ENCODE measurements at places on chromosomes 1 and 21.

DNA sequence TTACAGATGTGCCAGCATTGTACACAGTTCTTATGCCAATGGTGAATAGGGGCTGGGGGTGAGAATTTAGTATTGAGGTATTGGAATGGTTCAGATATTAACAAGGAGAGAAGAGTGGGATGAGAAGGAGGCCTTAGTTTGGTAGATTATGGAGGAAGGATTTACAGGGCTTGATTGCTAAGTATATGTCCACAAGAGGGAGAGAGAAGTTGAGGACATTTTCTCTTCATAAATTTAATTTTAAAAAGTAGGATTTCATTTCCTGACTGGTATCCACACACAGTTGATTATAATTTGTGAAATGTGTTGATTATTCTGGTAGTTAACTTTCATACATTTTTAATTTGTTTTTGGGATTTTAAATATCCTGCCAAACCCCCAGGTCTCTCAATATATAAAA, 213.0 kb downstream of the ADGRL2 start:
- no peak for DNase-seq

DNA sequence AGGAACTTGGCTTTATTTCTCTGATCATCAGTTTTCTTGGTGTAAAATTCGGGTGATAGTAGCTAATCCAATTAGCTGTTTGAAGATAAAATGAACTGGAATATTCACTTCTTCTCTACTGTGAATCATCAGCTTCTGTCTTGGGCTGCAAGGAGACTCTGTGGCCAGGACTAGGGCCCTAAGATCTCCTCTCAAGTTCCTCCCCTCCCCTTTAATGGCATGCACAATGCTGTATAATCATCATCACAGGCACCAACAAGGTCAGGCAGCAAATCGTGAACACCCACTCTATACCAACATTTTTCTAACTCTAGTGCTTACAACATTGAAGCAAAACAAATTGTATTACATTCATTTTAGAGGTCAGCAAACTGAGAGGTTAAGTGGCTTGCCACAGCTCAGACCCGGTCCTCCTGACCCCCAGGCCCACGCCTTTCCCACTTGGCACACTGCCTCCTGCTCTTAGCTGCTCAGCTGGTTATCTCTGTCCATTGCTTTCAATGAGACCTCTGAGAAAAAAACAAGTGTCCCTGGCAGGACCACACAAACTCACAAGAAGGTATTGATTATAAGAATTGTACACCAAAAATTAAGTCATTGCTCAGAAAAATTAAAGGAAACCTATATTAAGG, 31.8 kb downstream of the LRRC52 start:
- DNase-seq, result no peak

- no peak for DNase-seq
Observed at GRCh38 chr1:160863774-160864131, 1.1 kb upstream of the CD244 start.

DNA sequence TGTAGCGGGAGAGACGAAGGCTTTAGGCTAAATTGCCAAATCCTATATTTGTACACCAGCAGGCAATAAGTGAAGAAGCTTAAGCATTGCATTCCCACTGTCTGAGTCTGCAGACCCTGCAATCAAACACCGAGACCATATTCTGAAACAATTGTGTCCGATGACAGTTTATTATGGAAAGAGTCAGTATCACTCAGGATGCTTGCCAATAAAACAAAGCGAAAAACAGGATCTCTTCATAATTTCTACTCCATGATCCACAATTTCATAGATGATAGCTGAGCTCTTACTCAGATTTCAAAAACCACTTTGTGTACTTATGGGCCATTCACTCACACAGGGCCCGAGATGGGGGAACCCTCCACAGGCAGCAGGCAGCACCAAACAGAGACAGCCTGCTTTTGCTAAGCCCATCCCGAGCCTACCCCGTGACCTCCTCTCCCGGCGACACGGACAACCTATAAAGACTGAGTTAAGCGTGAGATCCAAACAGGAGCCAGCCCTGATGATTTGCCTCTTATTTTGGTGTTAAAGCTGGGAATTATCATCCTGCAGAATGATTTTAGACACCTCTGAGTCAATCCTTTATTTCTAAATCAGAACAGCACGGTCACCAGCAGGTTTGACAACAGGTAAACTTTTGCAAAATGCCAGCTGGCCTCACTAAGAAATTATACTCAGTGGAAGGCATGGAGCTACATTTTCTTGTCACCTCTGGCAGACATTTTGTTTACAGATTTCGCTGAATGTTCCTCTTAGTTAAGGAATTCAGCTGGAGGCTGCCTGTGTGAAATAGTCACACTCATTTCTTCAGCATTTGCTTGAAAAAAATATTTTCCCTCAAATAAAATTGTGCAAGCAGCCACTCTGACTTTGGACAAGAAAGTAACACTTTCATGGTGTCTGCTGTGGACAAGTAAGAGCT, 212.4 kb downstream of the GPATCH2 start:
- no peak for DNase-seq

DNA sequence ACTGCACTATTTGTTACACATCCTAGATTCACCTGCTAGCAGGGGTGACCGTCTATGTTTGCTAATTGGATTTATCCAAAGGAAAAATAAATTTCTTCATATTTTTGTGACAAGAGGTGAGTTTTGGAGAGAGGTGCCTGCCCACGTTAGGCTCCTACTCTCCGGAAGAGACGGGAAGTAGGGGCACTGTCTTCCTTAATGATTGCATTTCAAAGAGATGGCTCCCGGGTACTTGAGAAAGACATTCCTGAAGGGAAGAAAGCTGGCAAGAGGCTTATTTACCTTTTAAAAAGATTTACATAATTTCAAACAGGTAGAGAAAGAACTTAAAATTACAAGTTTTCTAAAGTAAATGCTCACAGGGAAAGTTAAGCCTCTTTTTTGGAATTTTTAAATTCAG, 18.7 kb upstream of the IL19 start:
- DNase-seq, result no peak

- DNase-seq, result peak; percentile 93
Observed at GRCh38 chr21:44454747-44455523, at the start of gene LRRC3. Gene LRRC3, plus strand, starts transcription at chr21:44455510. Its CDS starts 1,135 bp downstream, at chr21:44456645.

DNA sequence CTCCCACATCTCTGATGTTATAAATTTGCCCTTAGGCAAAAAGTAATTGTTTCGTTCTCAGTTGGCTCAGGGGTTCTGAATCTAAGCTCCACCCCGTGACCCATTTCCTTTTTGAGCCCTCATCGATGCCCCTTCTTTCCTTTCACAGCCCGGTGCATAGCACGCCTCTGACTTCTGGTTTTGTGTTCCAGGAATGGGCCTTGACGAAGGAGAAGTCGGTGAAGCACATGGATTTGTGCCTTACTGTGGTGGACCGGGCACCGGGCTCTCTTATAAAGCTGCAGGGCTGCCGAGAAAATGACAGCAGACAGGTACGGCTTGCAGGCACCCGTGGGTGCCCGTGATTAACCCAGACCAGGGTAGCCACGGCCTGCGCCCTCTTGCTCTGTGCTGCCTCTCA, 151.9 kb downstream of the PGBD5 start:
- DNase-seq, result no peak

DNA sequence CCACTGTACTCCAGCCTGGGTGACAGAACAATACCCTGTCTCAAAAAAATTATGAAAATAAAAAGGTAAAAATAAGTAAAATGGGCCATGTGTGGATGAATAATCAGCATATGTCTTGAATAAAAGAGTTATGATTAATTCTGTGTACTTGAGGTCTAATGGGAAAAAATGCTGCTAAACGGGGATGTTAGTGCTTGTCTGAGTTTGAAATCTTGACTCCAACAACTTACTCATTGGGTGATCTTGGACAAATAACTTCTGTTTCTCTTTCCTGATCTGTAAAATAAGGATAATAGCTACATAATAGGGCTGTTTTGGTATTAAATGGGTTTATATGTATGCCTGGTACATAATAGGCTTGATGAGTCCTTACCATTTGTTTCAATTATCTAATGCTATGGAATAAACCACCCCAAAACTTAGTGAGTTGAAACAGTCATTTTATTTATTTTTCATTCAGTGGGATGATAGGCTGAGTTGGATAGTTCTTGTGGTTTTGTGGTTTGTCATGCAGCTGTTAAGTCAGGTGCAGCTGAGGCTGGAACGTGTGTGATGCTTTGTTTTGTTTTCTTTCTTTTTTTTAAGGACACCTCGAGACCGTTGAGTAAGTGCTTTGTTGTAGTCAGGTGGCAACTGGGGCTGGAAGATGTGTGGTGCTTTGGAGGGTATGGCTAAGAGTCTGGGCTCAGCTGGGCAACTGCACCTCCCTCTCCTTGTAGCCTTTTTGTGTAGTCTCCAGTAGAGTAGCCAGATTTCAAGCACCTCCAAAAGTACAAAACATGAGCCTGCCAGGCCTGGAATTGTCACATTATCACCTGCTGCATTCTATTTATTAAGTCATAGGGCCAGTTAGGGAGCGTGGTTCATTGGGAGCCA, 4.9 kb downstream of the MDM4 start:
- peak; percentile 8 for DNase-seq

DNA sequence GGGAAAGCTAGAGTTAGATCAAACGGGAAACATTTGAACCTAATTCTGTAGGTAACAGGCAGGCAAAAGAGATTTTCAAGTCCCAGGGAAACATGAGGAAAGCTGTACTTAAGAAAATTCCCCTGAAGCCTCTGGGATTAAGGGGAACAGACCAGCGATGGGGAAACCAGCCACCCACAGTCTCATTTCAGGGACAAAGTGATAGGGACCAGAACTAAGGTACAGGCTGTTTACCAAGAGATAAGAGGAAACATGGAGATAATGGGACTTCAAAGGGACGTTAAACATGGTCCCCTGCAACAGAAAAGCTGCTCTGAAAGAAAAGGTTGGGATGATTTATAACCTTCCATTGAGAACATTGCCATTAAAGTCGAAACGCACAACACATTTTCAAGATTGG, 84.4 kb downstream of the NTPCR start:
- DNase-seq, result no peak

DNA sequence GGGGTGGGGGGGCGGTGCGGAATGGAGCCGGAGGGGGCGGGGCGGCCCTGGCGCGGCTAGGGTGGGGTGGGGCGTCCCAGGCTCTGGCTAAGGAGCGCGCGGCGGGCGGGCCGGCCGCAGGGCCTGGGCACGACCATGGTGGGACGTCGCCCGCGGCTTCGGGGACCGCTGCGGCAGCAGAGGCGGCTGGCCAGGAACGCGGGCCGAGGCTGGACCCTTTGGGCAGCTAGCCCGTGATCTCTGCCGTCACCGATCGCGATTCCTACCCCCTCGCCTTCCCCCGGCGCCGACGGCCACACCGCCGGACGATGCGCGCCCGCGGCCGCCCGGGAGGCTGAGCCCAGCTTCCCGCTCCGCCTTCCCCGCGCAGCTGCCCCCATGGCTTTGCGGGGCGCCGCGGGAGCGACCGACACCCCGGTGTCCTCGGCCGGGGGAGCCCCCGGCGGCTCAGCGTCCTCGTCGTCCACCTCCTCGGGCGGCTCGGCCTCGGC, at the start of gene MAP3K21:
Gene MAP3K21 (plus strand): TSS at position 74 of the 491 bp plus-strand sequence. CDS start 305 bp downstream, at position 379.
- no peak for DNase-seq

- no peak for DNase-seq
Observed at GRCh38 chr1:10495475-10495817, 20.7 kb downstream of the PEX14 start.

DNA sequence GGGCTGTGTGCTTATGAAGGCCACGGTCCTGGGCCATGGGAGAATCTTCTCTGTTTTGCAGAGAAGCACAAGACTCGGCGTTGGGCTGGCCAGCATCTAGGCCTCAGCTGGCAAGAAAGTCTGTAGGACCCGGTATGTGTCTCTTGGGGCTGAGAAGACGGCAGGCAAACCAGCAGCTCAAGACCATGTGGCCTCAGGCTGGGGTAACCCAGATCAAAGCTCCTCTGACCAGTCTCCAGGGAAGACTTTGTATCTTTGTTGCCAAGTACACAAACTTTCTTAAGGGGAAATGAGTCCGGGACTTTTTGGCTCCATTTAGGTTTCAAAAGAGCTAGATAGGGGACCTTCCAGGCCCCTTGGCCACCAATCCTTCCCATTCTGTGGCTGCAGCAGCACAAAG, 60.1 kb downstream of the PTP4A2 start:
- DNase-seq, result no peak

- no peak for DNase-seq
Observed at GRCh38 chr1:167221126-167221737, 546 bp downstream of the POU2F1 start.

GRCh38 chr1:1761504-1762376, 16.5 kb downstream of the NADK start:
- no peak for DNase-seq

GRCh38 chr1:2033165-2033564, 14.0 kb downstream of the GABRD start:
- no peak for DNase-seq

GRCh38 chr1:25103164-25103795, 129.0 kb downstream of the SYF2 start:
- DNase-seq, result no peak

DNA sequence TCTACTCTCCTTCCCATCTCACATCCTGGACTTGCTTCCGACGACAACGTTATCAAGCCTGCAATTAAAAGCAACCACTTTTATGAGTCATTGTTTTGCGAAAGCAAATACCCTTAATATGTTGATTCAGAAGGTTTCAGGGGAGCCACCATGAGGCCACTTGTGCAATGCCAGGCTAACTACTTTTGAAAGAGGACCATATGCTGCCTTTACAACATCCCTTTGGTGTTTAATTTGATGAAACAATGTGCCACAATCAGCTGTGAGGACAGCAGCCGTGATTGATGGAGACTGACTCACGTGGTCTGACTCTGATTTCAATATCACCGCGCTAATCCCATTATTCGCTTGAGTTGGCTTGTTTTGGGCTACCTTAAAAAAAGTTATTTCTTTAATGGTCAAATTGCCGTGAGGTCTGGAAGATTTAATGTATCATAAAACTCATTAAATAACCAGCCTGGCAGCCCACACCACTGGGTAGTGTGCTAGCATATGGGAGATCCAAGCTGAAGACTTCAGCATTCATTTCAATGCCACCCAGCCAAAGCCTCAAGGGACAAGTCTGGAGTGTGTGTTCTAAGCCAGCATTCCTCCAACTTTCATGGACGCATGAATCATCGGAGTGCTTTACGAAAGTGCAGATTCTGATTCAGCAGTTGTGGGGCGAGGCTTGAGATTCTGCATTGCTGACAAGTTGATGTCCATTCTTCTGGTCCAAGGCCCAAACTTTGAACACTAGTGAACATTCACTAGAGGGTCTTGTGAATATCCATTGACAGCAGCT, 73.3 kb upstream of the PAXBP1 start:
- peak; percentile 86 for DNase-seq

DNA sequence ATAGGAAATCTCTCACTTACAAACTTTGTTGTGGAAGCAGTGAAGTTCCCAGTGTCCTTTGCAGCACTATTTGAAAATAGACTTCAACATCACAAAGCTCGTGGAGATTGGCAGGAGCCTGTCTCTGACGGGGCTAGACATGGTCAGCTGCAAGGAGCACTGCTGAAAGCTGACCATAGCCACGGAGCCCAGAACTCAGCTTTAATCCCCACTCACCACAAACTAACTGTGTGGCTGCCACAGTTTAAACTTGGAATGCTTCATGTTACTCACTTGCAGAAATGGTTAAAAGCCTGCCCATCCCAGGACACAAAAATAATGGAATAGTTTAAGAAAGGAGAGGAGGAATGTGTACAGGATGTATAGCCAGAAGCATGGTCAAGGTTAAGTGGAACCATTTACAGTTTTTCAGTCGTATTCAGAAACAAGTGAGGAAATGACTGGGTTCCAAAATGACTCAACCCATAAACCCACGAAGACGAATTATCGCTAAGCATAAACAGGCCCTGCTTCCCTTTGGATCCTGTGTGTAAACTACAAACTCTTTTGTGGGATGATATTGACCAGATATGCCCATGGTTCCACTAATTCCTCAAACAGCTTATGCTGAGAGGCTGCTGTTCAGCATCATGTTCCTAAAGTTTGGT, 18.2 kb downstream of the DNALI1 start:
- DNase-seq, result peak; percentile 68

GRCh38 chr21:25360593-25360992, 246.7 kb downstream of the MRPL39 start:
- DNase-seq, result no peak
